ENCODE measurements at places on chromosomes 13 and 19.
A peak's percentile ranks its signal among the peaks of the same experiment; 100 is the strongest.

DNA sequence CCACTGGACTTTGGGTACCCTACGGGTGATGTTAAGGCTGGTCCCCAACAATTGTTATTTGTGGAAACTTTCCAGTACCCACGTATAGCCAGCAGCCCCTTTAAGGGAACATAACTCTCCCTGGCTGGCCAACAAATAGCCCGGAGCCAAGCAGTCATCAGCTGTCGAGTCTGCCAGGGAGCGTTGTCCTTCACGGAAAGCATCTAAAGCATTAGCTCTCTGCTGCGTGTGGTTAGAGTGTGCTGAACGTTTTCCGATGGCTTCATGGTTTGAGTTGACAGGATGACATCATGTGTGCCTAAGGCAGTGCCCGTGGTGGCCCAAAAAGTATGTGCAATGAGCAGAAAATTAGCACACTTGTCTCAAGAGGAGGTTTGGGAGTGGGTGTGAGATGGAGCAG, 3.3 kb upstream of the ZNF556 start:
- no peak for DNase-seq

GRCh38 chr13:32947411-32948276, 68.6 kb upstream of the KL start:
- peak; percentile 9 for DNase-seq

GRCh38 chr13:109154966-109155761, 525.8 kb downstream of the MYO16 start:
- DNase-seq: no peak

DNA sequence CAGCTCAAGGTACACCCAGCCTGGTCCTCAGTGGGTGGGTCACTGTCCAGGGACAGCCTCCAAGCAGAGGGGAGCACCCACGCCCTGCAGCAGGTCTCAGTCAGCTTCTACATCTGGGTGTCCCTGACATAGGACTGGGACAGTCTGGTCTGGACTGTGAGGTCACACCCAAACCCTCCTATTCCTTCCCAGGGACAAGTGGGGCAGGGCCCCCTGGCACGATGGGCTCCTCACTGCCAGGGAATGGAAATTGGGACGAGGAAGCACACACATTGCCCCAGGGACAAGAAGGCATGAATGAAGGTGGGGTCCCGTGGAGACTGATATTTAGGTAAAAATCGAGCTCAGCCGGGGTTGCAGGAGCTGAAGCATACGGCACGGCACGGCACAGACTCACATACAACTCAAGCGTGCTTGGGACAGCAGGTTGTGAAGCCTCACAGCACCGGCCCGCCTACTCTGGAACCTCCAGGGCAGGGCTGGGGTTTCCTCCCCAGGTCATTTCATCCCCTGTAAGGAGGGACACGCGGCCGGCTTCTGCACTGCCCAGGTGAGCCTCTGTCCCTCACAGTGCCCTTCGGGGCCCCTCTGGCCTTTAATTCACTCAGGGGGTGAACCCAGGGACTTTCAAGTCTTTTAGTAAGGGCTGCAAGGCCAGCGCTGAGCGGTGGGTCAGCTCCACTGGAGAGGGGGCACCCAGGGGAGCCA, 3.5 kb downstream of the PNMA8B start:
- no peak for DNase-seq

GRCh38 chr19:12465211-12465610, 19.4 kb downstream of the ZNF709 start:
- no peak for DNase-seq

DNA sequence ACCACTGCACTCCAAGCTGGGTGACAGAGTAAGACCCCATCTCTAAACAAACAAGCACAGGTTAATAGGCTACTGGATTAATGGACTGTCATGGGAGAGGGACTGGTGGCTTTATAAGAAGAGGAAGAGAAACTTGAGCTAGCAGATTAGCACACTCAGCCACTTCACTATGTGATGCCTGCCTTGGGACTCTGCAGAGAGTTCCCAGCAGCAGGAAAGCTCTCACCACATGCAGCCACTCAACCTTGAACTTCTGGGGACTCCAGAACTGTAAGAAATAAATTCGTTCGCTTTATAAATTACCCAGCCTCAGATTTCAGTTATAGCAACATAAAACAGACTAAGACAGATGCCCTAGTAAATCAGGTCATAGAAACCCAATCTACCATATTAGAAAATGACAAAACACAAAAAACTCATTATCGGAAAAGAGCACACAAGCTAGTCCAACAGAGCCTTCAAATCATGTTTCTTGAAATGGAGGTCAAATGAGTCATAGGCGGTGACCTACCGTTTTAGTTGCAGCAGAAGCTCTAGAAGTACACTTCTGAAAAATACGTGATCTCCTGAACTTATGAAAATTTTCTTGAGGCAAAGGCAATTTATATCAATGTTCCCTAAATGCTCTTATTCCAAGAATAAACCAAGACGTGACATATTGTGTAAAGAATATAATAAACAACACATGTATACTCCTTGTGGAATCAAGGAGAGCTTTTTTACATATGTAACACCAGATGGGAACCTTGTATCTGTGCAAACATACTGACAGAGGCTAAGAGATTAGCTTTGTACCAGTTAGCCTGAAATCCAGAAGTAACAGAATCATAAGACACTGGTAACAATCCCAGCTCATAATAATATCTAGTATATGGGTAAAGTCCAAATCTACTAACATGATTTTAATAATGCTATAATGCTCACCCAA, 340.9 kb upstream of the SGCG start:
- no peak for DNase-seq

DNA sequence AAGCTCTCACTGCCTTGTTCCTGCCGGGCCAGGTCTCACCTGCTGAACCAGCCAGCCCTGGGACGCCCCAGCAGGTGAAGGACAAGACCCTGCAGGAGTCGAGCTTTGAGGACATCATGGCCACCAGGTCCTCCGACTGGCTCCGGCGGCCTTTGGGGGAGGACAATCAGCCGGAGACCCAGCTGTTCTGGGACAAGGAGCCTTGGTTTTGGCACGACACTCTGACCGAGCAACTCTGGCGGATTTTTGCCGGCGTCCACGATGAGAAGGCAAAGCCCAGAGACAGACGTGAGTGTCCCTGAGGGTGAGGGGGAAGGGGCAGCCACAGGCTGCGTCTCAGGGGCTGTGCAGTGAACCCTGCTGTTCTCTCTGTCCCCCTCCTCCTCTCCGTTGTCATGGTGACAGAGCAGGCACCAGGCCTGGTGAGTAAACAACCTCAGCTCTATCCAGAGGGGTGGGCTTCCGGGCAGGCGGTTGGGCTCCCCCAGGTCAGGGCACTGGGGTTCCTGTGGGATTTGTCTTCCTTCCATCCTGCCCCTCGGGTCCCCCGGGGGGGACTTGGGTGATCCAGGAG, 9.7 kb downstream of the TLE6 start:
- DNase-seq: no peak

GRCh38 chr19:42253245-42254088, 1.5 kb downstream of the ERF start:
- DNase-seq: no peak

GRCh38 chr13:101746513-101746912, 294.0 kb downstream of the ITGBL1 start:
- no peak for DNase-seq

DNA sequence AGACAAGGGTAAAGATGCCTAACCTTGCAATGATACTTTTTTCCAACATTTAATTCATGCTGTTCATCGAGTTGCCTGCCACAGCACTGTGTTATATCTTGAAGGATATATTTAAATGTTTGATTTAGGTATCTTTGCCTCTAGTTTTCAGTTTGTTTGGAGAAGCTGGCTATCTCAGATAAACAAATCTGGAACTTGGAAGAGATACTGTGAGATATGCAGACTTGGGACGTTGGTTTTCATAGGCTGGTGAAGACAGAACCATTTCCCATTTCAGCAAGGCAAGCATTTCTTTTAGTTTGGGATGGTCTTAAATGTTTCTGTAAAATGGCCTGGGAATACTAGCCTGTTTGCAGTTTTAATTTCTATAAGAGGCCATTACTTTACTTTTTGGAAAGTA, 3.3 kb downstream of the RNASEH2B start:
- no peak for DNase-seq

GRCh38 chr13:79986890-79987289, 354.0 kb downstream of the SPRY2 start:
- DNase-seq: no peak

DNA sequence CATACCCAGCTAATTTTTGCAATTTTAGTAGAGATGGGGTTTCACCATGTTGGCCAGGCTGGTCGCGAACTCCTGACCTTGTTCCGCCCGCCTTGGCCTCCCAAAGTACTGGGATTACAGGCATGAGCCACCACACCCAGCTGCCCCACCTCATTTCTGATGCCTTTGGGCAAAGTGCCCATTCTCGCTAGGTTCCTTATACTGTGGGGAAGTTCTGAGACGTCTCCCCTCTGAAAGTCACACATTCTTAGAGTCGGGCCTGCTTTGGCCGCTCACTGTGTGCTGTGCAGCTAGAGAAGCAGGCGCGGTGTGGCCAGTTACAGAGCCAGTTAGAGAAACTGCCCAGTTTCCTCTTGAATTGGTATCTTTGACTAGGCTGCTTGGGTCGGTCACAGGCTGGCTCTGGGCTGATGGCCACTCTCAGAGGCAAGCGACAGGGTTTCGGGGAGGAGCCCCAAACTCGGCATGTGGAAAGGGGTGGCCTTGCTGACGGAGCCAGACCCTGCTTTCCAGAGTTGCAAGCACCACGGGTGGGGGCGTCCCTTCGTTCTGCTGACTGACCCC, 18.0 kb downstream of the PRAM1 start:
- DNase-seq: no peak

DNA sequence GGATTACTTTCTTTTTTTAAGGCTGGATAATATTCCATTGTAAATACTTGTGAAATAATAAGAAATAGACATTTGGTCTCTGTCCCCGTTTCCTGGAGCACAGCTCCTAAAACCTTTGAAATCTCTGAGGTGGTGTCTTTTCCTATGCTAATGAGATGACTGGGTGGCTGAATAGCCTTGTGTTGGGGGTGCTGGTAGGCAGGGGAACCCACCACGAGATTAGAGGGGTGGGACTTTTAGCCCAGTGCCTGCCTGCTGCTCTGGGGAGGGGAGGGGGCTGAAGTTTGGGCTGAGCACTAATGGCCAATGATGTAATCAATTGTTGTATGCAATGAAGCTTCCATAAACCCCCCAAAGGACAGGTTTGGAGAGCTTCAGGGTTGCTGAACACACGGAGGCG, 175.7 kb downstream of the FGF9 start:
- no peak for DNase-seq

- no peak for DNase-seq
Observed at GRCh38 chr19:43984687-43985000, 656 bp downstream of the ZNF155 start.

DNA sequence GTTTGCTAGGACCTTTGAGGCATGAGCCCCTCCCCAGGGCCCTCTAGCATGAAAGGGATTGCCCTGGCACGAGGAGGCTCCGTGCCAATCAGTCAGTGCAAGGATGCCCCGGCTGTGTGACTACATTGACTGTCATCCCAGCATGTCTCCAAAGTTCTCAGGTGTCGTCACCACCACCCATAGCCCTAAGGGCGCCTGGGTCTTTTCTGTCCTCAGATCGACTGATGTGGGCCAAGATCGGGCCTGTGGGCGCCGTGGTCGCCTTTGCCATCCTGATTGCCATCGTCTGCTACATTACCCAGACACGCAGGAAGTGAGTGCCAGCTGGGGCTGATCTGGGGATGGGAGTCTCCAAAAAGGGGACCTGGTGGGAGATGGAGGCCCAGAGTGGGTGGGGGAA, 18.4 kb downstream of the MAG start:
- DNase-seq: no peak

DNA sequence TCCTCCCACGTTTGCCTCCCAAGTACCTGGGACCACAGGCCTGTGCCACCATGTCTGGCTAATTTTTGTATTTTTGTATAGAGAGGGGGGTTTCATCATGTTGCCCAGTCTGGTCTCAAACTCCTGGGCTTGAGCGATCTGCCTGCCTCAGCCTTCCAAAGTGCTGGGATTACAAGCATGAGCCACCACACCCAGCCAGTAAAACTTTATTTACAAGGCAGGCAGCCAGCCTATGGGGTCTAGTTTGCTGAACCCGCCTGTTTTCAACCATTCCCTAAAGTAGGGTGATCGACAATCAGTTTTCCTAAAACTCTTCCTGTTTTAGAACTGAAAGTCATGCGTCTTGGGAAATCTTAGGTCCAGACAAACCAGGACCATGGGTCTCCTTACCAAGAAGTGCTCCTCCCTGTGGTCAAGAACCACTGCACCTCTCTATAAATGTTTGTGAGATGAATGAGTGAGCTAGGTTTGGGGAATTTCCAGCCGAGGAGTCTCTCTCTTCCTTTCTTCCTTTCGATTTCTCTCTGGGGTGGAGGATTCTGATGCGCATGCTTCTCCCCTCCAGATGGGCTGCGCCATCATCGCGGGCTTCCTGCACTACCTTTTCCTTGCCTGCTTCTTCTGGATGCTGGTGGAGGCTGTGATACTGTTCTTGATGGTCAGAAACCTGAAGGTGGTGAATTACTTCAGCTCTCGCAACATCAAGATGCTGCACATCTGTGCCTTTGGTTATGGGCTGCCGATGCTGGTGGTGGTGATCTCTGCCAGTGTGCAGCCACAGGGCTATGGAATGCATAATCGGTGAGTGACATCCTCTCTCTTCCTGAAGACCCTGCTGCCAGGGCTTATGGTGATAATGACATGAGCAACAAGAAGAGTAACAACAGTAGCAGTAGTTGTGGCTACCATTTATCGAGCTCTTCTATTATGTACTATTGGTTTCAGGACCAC, 38.7 kb downstream of the ADGRE1 start:
- DNase-seq: no peak

GRCh38 chr19:4984106-4984380, 15.1 kb downstream of the KDM4B start:
- DNase-seq: no peak

- DNase-seq: no peak
Observed at GRCh38 chr13:48221686-48222187, 11.3 kb upstream of the ITM2B start.

GRCh38 chr13:61294467-61295191, 121.0 kb downstream of the PCDH20 start:
- DNase-seq: no peak

DNA sequence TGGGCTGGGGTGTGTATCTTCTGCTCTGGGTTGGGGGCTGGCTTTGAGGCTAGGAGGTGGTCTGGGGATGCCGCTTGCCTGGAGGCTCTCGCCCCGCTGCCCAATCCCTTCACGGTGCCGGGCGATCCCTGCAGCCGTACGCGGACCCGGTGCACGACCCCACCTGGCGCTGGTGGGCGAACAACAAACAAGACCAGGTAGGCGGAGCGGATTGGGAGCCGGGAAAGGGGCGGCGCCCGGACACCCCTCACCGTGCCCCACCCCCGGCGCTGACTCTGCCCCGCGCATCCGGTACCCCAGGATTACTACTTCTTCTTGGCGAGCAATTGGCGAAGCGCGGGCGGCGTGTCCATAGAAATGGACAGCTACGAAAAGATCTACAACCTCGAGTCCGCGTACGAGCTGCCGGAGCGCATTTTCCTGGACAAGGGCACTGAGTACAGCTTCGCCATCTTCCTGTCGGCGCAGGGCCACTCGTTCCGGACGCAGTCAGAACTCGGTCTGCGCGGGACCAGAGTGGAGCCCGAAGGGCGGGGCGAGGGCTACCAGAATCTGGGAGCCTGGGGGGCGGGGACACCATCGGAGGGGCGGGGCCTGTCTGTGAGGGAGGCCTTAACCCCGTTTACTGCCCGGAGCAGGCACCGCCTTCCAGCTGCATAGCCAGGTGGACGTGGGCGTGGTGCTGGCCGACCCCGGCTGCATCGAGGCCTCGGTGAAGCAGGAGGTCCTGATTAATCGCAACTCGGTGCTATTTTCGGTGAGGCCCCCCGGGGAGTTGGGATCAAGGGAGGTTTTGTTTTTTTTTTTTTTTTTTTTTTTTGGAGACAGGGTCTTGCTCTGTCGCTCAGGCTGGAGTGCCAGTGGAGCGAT, 12.1 kb upstream of the PSMD8 start:
- peak; percentile 50 for DNase-seq

- DNase-seq: peak; percentile 62
Observed at GRCh38 chr19:9793071-9793591, 24.6 kb upstream of the ZNF846 start.

All from NCI-H774 (cell line).